ENCODE measurements at places on chromosomes 6 and 20.

GRCh38 chr20:23129266-23129665, 43.1 kb upstream of the CD93 start:
- DNase-seq, result no peak

DNA sequence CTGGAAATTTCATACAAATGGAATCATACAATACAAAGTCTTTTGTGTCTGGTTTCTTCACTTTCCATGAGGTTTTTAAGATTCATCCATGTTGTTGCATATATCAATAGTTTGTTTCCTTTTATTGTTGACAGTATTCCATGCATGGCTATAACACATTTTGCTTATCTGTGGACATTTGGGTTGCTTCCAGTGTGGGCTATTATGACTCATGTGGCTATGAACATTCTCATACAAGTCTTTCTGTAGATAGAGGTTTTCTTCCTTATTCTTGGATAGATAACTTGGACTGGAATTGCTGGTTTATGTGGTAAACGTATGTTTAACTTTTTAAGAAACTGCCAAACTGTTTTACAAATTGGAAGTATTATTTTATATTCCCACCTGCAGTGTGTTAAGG, 30.0 kb upstream of the KIF6 start:
- no peak for DNase-seq

GRCh38 chr6:156587071-156587470, 190.1 kb upstream of the ARID1B start:
- no peak for DNase-seq

- DNase-seq, result peak; percentile 16
These were observed 887 bp downstream of the GABBR1 start for GRCh38 chr6:29631860-29632731.

- no peak for DNase-seq
These were observed 56.4 kb upstream of the NKX2-4 start for GRCh38 chr20:21453690-21454089.

DNA sequence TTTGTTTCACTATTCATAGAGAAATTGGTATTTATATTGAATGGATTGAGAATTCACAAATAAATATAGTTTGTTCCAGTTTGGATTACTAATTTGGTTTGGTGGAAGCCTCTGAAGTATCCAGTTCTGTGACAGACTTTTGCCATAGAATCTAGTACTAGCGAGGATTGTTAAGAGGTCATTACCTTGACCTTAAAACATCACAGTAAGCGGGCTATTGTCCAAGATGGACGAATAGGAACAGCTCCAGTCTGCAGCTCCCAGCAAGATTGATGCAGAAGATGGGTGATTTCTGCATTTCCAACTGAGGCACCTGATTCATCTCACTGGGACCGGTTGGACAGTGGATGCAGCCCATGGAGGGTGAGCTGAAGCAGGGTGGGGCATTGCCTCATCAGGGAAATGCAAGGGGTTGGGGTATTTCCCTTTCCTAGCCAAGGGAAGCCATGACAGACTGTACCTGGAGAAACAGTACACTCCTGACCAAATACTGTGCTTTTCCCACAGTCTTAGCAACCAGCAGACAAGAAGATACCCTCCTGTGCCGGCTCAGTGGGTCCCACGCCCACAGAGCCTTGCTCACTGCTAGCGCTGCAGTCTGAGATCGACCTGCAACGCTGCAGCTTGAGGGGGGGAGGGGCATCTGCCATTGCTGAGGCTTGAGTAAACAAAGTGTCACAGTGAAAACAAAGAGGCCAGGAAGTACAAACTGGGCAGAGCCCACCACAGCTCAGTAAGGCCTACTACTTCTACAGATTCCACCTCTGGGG, 66.4 kb upstream of the NEDD9 start:
- no peak for DNase-seq

DNA sequence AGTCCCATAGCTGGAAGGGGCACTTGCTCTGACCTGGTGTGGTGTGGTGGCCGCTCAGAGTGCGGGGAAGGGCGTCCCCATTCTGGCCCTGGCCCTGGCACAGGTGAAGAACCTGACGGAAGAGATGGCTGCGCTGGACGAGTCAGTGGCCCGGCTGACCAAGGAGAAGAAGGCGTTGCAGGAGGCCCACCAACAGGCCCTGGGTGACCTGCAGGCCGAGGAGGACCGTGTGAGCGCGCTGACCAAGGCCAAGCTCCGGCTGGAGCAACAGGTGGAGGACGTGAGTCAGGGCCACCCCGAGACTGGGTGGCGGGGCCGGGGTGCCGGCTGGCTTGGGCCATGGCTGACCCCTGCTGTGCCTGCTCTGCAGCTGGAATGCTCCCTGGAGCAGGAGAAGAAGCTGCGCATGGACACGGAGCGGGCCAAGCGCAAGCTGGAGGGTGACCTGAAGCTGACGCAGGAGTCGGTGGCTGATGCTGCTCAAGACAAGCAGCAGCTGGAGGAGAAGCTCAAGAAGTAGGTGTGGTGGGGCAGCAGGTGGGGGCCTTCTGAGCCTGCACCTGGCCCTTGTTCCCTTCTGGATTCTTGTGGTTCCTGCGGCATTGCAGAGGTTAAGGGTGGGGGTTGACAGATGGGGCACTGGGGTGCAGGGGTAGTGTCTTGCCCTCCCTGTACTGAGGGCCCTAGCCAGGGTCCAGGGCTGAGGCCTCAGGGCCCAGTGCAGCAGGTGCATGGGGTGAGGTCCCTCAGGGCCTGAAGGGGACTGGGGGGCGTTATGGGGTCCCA, 40.8 kb downstream of the MYH7B start:
- no peak for DNase-seq

DNA sequence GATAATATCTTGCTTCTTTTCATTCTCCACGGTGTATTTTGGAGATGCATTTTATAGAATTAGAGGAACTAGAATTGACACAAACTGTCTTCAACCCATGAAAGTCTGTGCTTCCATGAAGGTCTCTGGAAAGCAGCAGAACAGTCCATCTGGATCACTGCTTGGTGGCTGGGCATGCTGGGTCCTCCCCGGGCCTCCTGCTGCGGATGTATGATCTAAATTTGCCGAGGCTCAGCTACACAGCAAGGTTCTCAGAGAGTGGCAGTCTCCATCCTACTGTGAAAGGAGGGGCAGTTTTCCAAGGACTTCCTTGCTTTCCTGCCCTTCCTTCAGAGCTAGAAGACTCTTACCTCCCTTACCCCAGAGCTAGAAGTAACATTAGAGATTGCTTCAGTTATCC, 15.1 kb downstream of the PKIG start:
- DNase-seq, result no peak

DNA sequence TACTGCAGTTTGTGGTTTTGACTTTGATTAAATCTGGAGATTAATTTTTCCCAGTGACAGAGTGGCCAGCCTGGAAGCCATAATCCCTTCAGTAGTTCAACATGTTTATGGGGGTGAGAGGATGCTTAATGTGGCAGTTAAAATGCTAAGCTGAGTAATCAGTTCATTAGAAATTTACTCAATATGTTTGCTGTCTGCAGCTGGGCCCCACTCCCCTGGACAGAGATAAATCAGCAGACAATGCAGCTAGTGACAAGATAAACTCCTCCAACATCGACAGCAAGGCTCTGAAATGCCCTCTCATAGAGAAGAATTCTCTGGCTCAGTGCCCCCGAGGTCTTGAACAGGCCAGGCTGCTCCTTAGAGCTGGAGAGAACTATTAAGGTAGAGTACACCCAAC, 101.9 kb downstream of the LRFN2 start:
- no peak for DNase-seq

DNA sequence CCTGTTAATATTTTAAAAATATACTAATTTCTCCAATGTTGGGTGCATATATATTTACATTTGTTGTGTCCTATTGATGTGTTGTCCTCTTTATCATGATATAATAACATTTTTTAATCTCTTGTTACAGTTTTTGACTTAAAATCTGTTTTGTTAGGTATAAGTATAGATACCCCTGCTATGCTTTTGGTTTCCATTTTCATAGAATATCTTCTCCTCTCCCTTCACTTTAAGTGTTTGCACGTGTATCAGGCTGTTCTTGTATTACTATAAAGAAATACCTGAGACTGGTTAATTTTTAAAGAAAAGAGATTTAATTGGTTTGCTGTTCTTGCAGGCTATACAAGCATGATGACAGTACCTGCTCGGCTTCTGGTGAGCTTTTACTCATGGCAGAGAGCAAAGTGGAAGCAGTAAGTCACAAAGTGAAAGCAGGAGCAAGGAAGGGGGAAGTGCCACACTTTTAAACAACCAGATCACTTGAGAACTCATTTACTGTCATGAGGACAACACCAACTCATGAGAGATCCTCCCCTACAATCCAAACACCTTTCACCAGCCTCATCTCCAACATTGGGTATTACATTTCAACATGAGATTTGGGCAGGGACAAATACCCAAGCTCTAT, 340.5 kb upstream of the SYNCRIP start:
- no peak for DNase-seq

DNA sequence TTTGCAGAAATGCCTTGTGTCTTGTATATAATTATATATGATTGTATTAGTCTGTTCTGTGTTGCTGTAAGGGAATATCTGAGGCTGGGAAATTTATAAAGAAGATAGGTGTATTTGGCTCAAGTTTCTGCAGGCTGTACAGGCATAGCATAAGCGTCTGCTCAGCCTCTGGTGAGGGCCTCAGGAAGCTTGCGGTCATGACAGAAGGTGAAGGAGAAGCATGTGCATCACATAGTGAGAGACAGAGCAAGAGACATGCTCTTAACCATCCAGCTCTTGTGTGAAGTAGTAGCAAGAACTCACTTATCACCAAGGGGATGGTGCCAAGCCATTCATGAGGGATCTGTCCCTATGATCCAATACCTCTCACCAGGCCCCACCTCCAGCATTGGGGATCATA, 6.5 kb downstream of the DCBLD1 start:
- no peak for DNase-seq

DNA sequence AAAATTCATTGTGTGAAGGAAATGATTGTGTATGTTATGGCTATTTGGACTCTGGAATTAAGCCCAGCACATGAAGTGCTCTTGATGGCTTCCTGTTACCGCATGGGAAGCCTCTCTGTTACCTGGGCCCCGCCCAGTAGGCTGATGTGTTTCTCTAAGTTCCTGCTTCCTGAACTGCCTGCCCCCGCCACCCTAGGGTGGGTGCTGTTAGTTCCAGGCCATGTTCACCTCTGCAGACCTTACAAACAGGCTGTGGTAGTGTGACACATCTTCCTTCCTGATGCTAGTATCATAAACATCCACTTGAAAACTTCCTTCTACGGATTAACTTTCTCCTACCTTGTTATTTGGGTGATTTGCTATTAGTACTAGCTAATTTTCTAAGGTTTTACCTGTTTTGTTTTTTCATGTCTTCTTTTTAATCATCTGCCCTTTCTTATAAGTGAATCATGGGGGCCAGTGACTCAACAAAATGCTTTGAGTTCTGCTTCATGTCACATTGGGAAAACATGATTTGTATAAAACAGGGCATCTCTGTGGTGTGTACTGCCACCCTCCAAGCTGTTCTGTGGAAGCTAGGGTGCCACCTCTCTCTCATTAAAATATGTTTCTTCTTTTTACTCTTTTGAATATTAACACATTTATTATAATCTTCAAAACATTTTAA, 40.6 kb downstream of the SH3BGRL2 start:
- no peak for DNase-seq

GRCh38 chr6:5968817-5969734, 37.6 kb downstream of the NRN1 start:
- DNase-seq, result no peak

DNA sequence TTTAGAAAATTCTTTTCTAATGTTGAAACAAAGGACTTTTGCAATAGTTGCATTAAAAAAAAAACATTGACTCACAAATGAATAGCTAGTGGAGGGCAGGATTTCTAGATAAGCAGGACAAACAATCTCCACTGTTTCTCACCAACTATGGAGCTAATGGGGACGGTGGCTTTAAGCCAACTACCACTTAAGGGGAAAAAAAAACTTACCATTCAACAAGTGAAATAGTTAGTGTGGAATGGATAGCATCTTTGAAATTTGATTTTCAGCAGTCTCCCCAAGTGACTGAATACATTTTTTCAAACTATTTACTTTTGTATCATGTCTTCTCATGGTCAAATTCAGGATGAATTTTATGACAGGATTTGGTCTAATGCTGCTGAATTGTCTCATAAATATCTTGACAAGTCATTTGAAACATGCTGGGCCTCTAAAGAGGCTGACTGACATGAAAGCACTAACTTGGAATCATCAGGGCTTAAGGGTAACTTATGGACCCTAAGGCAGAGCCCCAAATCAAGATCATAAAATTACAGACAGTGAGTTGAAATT, 100.5 kb downstream of the EYA4 start:
- peak; percentile 64 for DNase-seq

- no peak for DNase-seq
These were observed 45.1 kb upstream of the TASP1 start for GRCh38 chr20:13683833-13684232.

- DNase-seq, result no peak
These were observed 116.7 kb upstream of the FRMD1 start for GRCh38 chr6:168195712-168196111.

- DNase-seq, result no peak
These were observed 18.9 kb downstream of the HLA-F start for GRCh38 chr6:29742127-29742526.

- no peak for DNase-seq
These were observed 71.3 kb upstream of the SOX4 start for GRCh38 chr6:21522143-21522747.

DNA sequence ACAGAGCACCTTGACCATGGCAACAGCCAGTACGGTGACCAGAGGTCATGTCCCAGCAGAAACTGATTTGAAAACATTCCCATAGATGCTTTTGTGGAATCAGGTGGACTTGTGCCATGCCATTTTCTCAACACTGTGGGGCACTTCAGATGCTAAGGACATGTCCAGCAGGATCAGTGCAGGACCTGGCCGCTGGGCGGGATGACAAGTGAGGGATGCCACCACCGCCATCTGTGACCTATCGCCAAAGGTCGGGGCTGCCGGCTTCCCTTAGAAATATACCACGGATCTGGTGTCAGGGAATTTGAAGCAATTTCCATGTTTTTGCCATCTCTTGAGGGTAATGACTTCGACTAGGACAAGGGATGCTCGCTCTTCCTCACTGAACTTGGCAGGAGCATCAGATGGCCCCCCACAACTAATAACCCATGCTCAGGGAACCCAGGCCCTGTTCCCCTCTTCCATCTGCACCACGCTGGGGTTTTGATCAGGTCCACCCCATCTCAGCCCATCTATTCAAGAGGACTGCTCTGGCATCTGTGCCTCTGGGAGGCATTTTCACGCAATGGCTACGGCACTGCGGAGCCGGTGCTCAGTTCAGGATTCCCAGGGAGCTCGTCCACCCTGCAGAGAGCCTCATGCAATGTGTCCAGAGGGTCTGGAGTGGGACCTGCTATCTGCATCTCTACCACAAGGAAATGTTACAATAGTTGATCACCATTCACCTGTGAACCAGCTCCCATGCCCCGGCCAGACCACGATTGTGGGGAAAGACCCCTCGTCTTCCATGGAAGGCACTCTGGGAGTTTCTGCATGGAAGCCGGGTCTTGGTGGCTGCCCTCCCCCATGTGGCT, 302.6 kb downstream of the TAF4 start:
- DNase-seq, result no peak

DNA sequence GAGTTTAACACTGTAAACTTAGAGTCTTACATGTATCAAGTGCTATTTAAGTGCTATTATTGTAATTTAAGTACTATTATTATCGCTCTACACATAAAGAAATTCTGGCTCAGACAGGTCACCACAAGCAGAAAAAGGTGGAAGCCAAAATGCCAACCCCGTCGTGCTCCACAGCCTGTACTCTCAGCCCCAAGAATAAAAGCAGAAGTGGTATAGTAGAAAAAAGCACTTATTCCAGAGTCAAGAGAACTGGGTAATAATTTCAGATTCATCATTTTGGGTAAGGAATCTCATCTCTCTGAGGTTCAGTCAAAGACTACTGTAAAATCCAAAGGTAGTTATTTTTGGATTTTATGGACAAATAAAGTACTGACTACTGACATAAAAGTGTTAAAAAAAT, 943 bp downstream of the ZUP1 start:
- DNase-seq, result no peak

- no peak for DNase-seq
These were observed 13.6 kb upstream of the SASH1 start for GRCh38 chr6:148328876-148329555.

Data from skeletal muscle cell (primary cell).